ENCODE measurements at places on chromosomes 2 and 18.

DNA sequence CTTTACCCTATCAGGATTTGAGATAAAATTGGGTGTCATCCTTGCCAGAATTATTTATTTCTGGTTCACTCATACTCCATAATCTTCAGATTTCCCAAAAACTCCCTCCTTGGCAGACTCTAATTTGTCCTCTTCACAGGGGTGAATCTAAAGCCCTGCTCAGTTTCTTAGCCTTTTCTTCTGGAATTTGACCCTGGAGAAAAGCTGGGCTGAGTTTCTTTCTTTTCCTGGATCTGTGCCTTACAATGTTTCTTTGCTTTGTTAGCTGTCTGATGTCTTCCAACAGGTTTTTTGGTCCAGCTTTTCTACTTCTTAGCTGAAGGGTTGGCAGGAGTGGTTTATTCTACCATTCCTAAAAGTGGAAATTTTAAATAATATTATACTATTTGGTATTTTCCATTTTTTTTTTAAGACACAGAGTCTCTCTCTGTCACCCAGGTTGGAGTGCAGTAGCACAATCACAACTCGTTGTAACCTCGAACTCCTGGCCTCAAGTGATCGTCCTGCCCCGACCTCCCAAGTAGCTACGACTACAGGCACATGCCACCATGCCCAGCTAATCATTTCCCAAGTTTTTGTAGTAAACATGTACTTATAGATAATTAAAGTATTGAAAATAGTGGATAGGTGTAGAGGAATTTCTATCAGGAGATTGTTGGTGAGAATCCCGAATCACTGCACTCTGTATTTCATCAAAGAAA, 138.4 kb upstream of the TWIST2 start:
- DNase-seq = no peak

DNA sequence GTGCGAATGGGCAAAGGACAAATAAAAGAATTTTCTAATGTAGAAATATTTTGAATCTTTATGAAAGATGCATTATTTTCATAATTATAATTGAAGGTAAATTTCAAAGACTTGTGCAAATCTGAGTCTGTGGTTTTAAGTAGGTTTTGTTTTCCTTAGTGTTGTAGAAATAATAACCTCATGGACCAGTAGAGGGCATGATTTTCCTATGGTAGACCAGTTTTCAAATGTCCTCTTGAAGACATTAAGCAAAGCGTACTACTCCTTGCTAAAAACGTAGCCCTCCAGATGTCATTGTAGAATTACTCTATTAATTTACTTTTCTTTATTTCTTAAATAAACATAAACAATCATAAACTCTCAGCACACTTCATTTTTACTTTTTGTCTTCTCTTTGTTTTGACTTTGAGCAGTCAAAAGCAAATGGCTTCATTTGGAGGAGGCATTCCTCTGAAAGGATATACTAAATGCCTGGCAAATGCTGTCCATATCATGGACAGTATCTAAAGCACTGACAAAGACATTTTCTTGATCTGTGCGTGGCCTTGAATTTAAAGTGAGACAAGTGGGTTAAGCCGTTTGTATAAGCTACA, 85.8 kb upstream of the FAM237A start:
- peak; percentile 53 for DNase-seq

DNA sequence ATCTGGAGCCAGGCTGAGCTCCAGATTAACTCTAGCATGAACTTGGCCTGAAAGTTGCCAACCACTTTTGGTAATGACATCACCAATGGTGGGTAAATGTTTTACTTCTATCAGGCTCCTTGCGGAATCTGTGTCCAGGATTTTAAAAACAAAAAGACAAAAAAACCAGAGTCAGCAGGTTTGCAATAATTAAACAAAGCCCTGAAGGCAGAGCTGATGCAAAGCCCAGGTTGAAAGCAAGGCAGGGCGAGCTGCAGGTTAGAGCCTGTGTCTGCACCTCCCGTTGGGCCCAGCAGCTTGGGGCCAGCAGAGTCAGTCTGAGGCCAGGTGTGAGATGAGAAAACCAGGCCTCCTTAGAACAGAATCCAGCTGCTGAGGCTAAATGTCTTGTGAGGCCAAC, 29.1 kb upstream of the ALK start:
- DNase-seq = no peak

DNA sequence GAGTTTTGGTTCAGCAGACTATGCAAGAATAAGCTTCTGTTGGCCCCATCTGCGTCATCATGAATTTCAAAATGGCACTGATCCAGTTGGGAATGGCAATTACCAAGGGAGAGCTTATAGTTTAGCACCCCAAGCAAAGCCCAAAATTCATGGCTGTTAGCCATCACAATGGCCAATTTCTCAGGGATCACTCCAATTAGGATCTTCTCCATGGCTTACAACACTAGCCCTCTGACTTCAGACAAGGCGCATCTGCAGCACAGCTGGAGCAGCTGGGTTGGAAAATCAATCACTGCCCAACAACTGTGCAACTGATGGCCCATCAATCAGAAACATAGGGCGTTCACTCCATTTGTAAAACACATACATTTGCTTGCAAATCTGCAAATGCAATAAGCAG, 273.6 kb downstream of the SRBD1 start:
- no peak for DNase-seq

- DNase-seq = no peak
These were observed 63.2 kb downstream of the POLR1A start for GRCh38 chr2:86042256-86043168.

DNA sequence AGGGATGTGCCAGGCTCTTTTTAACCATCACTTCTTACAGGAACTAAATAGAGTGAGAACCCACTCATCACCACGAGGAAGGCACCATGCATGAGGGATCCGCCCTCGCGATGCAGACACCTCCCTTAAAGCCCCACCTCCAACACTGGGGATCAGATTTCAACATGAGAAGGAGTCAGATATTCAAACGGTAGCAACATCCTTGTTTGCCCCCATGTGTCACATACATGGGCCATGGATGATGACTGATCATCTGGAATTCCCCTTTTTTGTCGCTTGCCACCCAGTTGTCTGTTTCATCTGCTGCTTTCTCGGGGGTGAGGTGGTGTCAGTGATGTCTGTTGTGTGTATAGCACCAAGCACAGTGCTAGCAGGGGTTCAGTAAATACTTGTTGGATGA, 57.9 kb downstream of the NCK2 start:
- peak; percentile 26 for DNase-seq

DNA sequence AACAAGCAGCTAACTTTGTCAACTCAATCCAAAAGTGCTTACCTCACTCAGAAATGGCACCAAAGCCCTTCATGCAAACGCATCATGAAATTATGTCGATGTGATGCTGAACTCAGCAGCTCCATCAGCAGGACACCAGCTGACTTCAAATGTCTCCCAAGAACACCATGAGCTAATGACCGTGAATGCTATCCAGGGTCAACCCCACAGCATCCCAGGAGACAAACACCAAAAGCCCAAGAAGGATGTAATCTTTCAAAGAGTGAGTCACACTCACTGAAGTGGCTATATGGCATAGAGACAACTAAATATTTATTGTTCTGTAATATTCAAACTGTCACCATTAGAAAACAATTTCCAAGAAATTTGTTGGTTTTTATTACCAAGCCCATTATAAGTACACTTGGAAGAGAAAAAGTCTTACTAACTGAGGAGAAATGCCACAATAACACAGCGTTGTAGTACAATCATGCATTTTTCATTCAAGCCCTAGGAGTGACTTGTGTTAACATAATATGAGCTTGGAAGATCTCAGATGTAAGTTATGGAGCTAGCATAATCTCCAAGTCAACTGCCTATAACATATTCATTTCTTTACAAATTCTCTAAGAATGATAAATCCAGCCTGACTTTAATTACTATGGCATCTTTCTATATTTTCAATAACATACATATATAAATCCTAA, 165.0 kb upstream of the CCDC68 start:
- DNase-seq = no peak

DNA sequence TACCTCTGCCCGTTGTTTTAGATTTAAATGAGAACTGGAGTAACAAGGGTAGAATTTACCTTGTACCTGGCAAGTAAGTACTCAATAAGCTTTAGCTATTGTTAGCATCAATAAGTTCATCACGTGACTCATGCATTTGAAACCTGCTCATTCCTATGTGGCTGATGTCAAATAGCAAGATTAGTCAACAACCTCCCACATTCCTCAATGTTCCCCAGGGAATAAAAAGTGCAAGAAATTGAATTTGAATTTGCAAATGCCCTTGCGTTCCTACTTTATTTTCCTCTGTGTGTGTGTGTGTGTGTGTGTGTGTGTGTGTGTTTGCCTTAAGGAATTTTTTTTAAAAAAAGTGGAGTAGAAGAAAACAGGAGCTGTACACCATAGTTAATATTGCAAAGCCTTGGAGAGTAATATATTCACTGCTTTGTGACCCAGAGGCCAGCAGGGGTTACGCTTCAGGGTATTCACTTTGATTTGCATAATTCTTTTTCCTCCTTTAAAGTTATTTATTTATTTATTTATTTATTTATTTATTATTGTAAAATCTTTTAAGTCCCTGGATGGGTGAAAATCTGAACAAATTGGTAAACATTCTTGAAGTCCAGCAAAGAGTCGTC, 43.9 kb upstream of the DNAH7 start:
- no peak for DNase-seq

- DNase-seq = no peak
These were observed 360.8 kb downstream of the SOCS6 start for GRCh38 chr18:70649683-70650082.

- no peak for DNase-seq
These were observed 1.9 kb downstream of the M1AP start for GRCh38 chr2:74646201-74646600.

GRCh38 chr2:190714958-190715357, 66.1 kb downstream of the NAB1 start:
- DNase-seq = no peak

DNA sequence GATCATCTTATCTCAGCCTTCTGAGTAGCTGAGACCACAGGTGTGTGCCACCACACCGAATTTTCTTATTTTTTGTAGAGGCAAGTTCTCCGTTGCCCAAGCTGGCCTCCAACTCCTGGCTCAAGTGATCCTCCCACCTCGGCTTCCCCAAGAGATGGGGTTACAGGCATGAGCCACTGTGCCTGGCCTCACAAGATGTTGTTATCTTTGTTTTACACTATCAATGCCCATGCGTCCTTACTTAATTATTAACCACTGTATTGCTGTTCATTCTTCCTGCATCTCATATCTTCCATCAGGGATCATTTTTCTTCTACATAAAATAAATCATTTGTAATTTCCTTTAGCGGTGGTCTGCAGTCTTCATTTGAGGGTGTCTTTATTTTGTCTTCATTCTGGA, 181.9 kb downstream of the TGIF1 start:
- DNase-seq = no peak

GRCh38 chr18:5600378-5601071, 56.7 kb upstream of the EPB41L3 start:
- DNase-seq = peak; percentile 57

DNA sequence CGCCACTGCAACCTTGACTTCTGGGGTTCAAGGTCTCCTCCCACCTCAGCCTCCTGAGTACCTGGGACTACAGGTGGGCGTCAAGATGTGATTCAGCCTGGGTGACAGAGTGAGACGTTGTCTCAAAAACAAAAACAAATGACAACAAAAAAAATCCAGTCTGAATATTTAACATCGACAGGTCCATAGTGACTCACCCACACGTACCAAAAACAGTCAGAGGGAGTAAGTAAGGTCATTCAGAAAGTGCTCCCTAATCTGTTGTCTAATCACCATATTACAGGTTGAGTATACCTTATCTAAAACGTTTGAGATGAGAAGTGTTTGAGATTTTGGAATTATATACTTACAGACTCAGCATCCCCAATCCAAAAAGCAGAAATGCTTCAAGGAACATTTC, 24.4 kb downstream of the SAP130 start:
- DNase-seq = no peak

DNA sequence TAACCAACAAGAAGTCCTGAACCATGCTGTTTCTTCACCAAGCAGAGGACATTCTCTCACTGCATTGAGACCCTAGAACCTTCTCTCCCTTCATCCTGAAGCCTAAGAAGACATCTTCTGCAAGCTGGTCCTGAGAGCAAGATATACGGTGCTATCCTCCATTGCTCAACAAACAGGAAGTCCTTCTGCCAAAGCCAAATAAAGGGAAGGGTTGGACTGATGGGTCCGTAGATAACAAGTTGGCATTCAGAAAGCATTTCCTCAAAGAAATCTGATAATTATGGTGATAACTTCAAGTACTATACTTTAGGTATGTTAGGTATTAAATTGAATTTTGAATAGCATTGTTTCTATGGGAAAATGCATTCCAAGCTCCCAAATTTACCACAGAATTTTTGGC, 23.3 kb downstream of the GRB14 start:
- peak; percentile 23 for DNase-seq

- DNase-seq = no peak
These were observed 19.5 kb upstream of the WIPF1 start for GRCh38 chr2:174617120-174617519.

GRCh38 chr2:11346023-11346482, 1.6 kb upstream of the ROCK2 start:
- no peak for DNase-seq

DNA sequence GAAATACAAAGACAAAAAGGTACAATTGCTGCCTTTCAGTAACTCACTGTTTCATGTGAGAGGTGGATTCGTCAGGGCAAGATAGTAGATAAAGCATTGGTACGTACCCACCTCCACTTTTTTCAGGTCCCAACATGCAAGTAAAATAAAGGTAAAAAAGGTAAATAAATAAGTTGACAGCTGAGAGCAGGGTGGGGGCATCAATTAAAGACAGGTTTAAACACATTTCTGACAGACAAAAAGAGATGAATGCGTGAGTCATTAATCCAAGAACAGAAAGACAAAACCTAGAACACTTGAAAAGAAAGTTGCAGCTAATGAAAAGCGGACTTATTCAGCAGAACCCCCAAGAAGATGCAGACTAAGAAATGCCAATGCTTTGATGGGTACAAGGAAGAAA, 979.6 kb upstream of the CDH2 start:
- DNase-seq = no peak

DNA sequence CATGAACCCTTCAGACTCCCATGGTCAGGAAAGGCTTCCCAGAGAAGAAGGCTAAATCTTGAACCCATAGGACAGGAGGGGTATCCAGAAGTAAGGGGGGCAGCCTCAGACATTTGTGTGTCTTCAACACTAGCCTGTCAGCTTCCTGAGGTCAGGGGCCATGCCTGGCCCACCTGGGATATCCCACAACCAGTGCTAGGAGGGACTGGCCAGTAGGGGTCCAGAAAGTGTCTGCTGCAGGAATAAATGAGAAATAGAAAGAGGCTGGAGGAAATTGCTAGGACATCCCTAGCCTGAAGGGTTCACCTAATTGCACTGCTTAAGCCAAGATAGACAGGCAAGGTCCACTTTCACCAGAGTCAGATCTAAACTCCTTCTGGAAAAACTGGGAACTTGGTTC, 799.6 kb upstream of the ID2 start:
- DNase-seq = no peak

- DNase-seq = no peak
These were observed 525 bp upstream of the MAL start for GRCh38 chr2:95024960-95025405.

DNA sequence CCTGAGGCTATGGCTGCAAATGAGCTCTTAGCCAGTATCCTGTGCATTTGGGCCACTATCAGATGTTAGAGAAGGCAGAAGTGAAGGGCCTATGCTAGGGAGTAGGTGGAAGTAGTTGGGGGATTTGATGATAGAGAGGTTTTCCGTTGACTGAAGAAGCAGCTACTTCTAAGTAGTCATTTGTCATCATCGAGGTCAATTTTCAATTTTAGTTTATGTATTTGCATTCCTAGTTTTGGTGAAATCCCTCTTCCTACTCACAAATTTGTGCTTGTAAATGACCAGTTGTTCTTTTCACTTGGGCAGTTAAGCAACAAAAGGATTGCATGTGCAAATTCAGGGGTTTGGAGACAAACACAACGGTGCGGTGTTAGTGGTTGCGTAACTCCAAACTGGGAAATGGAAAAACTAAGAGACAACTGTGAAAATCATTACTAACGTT, 48.5 kb upstream of the PELI1 start:
- no peak for DNase-seq

All from KBM-7 (cell line).